ENCODE measurements at places on chromosomes 5 and 9. TPM values are rescaled to one million over a fixed set of nuclear protein-coding genes. Genes with fewer than 3 reads are reported as not detected.

DNA sequence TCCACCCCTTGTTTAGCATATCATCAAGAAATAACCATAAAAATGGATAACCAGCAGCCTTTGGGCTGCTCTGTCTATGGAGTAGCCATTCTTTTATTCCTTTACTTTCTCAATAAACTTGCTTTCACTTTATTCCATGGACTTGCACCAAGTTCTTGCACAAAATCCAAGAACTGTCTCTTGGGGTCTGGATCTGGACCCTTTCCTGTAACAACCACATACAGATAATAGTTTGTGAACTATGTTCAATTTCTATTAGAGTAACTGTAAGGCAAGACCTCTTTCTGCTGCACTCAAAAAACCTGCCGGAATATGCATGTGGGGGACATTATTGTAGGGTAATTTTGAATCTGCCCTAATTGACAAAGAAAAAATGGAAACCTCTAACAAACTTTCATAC lies 66.9 kb upstream of the TMEM215 start:
- no peak for DNase-seq

GRCh38 chr9:130774183-130774582 lies 60.9 kb upstream of the ABL1 start:
- no peak for DNase-seq

DNA sequence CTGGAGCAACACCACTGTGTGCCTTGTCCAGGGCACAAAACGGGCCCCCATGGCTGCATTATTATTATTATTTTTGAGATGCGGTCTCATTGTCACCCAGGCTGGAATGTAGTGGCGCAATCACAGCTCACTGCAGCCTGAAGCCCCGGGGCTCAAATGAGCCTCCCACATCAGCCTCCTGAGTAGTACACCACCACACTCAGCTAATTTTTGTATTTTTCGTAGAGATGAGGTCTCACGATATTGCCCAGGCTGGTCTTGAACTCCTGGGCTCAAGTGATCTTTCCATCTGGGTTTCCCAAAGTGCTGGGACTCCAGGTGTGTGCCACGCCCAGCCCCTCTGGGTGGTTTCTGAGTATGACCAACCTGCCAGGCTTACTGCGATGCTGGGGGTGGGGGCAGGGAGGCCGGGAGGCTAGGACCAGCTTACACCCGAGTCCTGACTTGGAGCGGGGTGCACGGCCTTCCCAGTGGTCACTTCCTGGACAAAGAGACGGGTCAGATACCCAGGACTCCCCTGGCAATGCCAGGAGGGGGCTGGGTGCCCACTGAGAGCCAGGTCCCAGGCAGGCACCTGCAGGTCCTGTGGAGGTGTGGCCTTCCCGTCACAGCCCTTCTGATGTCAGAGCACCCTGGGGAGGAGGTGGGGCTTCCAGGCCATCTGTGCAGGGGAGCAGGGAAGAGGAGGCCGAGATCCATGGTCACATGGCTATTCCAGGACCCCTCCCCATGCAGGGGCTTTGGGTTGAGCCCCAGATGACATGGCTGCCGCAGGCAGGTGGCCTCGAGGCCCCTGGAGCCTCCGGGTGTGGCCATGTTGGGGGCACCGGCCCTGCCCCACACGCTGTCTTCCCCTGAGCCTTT lies 8.3 kb upstream of the NRARP start:
- peak; percentile 71 for DNase-seq

DNA sequence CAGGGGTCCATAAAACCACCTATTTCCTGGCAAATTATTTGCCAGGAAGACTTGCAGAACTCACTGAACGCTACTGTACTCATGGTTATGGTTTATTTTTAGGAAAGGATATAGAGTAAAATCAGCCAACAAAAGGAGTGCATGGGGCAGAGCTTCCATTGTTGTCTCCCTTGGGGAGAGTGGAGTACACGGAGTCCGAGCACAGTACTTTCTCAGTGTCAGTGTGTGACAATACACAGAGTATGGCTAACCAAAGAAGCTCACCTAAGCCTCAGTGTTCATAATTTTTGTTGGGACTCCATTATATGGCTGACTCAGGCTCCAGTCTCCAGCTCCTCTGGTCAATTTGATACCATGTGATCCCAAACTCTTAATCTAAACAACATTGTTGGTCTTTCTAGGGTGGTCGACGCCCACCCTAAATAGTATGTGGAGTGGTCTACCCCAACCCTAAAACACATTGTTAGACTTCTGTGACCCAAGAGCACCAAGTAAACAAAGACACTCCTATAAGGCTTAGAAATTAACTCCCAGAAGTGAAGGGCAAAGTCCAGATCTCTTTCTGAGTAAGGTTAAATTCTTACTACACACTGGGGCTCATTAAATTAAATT lies 74.9 kb downstream of the SLC44A1 start:
- DNase-seq, result no peak

- no peak for DNase-seq
Measured at GRCh38 chr5:170330568-170331054, 33.0 kb upstream of the LCP2 start.

- peak; percentile 80 for DNase-seq
Measured at GRCh38 chr9:136941231-136942111, 3.1 kb downstream of the FBXW5 start.

DNA sequence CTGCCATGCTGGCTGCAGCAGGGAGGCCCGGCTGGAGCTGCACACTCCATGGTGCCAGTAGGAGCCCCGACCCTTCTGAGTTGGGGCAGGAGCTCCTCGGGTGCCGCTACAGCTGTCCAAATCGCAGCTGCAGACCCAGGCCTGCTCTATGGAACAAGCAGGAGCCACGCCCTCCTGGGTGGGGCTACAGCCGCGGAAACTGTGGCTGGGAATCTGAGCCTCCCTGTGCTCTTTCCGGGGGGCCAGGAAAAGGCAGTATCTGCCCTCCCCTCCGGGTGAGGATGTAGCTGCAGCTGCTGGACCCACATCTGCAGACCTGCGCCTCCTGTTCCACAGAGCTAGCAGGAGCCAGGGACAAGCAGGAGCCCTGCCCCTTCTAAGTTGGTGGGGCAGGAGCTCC lies 278.9 kb upstream of the ACTBL2 start:
- no peak for DNase-seq

- DNase-seq, result no peak
Measured at GRCh38 chr5:17065458-17065857, 129.4 kb upstream of the MYO10 start.

- no peak for DNase-seq
Measured at GRCh38 chr9:109789556-109789955, 9.6 kb downstream of the PALM2AKAP2 start.

DNA sequence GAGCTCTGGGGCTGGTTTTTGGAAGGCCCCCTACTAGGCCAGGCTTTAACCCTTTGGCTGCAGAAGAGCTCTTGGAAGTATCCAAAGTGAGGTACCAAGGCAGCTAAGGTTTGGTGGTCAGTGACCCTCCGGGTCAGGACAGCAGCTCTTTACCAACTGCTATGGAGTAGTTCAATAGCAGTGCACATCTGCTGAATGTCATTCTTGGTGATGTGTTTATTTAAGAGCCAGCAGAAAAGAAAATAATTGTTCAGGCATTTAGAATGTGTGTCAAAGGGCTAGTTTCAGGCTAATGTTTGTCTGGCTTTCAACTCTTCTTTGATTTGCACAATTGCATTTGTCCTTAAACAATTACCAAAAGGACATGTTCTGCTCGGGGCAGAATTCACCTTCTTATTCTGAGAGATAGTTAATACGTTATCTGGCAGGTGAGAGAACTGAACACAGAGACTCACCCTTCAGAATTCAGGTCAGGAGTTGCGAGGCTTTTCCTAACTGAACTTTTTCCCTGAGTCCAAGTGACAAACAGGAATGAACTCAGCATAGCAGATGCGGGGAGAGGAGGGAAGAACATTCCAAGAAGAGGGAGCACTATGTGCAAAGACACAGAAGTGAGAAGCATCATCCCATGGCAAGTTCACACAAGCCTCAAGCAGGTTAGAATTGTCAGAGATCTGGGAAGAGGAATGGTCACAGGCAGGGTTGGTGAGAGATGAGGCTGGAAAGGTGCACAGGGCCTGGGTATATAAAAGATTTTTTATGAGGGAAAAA lies 556.7 kb upstream of the TLE4 start:
- DNase-seq, result no peak

DNA sequence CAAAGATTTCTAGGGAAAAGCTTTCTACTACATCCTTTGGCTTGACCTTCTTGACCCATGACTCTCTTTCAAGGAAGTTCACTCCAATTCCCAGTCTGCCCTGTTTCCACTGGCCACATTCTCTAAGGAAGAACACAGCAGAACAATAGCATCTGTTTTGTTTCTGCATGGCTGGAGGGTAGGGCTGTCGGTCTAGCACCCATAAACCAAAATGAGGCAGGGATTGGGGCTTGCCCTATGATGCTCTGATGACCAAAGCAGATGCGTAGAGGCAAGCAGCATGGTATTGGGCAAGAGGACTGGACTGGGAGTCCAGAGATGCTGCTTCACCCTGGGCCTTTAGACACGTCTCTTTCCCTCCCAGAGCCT lies 24.1 kb downstream of the GOLGA2 start:
- no peak for DNase-seq

DNA sequence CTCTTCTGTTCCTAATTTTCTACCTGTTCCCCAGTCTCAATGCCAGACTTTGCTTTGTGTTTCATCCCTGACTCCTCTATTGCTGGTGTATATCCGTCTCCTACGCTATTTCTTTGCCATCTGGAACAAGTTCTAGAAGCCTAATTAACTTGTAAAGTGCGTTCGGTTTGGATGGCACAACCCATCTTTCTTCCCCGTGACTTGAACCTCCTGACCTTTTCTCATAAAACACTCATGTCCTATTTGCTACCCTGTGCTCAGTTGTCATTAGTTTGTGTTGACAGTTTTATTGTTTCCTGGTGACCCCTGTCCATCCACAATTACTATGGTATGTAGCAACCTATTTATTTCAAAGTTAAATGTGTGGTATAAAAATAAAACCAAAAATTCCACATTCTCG lies 323.5 kb downstream of the TLE4 start:
- no peak for DNase-seq

DNA sequence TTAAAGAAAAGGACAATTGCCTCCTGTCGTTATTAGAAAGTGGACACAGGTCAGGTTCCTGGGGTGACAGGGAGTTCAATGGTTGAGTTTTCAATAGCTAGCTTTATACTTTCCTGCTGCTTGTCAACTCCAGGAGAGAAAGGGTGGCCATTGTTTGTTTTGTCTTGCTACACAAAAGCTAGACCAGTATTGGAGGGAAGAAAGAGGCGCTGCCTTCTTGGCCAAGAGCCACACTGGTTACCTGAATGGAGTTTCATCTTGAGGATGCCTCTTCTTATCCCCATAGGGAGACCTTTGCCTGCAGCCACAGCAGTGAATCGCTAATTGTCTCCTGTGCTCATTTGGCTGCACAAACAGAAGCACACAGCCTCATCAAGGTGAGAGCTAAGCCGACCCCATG lies 279.4 kb upstream of the GRIA1 start:
- DNase-seq, result no peak

DNA sequence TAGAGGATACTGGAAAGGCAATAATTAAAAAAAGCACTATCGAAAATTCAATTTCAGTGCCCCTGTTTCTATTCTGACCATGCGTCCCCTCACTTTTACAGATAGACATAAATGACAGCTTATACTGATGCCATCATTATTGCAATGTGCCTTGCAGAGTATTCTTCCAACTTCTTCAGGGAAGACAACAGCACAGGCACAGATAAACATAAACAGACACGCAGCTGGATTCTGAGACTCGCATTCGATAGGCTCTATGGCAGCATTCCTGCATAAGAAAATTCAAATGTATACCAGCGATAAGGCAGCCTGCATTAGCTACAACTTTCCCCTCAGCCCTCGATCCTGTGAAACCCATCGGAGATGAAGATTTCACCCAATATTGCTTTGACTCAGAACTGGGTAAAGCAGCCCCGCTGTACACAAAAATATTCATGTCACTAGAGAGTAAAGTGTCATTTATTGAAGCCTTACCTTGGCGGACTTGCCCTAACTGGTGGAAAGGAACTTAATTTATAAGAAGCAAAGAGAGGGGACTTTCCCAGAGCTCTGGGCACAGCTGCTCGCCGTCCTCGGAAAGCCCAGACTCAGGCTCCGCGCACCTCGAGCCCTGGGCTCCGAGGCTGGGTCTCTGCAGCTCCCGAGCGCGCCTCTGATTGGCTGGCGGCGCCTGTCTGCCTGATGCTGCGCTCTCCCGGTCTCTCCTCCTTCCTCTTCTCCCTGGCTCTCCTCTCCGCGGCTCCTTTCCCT lies at the start of gene CDH18:
Gene CDH18 (minus strand): TSS at position 589 of the 750 bp plus-strand sequence. CDS start 149,214 bp downstream, outside the sequence.
- peak; percentile 58 for DNase-seq

DNA sequence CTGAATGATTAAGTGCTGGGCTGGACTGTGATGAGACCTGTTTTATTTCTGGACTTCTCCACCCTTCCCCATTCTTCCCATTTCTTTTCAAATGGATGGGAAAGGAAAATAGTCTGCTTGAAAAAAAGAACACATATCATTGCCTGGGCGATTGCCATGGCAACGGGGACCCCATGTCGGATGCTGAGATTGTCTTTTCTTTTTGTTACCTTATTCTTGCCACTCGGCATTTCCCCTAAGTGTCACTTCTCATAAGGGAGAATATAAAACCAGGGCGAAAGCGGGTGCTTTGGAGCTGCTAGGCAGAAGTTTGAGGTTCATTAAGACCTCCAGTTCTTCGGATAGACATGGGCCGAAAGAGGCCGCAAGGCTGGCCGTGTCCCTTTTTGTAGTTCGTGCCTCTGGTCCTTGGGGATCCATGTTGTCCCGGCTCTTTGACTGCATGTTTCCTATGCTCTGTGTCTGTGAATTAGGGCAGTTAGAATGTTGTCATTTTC lies 763 bp downstream of the FGD3 start:
- DNase-seq, result no peak

- DNase-seq, result peak; percentile 97
Measured at GRCh38 chr9:127785933-127786772, at the start of gene CDK9. CDK9 (plus strand) TSS chr9:127786034; CDS start chr9:127786149, 115 bp downstream.

GRCh38 chr5:156505101-156505500 lies 178.1 kb downstream of the SGCD start:
- DNase-seq, result no peak

DNA sequence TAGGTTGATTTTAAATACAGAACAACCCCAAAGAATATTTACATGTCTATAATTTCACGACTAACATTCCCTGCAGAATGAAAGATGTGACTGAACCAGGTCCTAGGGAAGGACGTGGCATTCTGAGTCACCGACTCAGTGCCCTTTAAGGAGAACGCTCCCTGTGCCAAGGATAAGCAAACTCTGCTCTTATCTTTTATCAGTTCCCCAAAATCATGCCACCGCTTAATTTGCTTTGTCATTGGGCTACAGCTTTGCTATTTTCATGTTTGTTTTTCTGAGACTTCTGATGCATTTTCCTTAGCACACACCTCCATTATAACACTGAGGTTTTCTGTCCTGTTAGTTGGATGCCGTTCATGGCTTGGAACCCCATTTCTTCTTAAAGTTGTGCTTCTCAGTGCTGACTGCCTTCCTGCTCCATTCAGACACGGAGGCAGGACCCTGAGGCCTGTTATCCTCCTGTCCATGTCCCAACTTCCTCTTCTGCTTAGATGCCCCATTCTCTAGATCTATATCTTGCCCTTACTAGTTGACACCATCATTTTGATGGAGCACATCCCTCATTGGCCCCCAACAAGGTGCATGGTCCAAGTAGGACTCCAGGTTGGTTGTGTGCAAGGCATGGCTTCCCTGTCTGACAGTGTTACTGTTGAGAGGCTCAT lies 11.2 kb upstream of the SEMA4D start:
- no peak for DNase-seq

Gene GABRA1
- not detected for total RNA-seq

Gene LCN15
- total RNA-seq, result not detected

Gene PFN3
- total RNA-seq, result not detected

Gene TRPM3
- 6.7 TPM for total RNA-seq

Gene ERGIC1
- 143 TPM for total RNA-seq

Gene FOXD4L3
- not detected for total RNA-seq

Gene LRRC19
- not detected for total RNA-seq

Gene SIT1
- 24.2 TPM for total RNA-seq

Gene PCDHGB2
- total RNA-seq, result 4.5 TPM

Gene IGFBPL1
- total RNA-seq, result not detected

Gene RNF183
- total RNA-seq, result not detected

Gene FCHSD1
- 55.2 TPM for total RNA-seq
